AG09319 (cell line): ENCODE measurements at places on chromosomes 1 and 21.
A peak's percentile ranks its signal among the peaks of the same experiment; 100 is the strongest.

DNA sequence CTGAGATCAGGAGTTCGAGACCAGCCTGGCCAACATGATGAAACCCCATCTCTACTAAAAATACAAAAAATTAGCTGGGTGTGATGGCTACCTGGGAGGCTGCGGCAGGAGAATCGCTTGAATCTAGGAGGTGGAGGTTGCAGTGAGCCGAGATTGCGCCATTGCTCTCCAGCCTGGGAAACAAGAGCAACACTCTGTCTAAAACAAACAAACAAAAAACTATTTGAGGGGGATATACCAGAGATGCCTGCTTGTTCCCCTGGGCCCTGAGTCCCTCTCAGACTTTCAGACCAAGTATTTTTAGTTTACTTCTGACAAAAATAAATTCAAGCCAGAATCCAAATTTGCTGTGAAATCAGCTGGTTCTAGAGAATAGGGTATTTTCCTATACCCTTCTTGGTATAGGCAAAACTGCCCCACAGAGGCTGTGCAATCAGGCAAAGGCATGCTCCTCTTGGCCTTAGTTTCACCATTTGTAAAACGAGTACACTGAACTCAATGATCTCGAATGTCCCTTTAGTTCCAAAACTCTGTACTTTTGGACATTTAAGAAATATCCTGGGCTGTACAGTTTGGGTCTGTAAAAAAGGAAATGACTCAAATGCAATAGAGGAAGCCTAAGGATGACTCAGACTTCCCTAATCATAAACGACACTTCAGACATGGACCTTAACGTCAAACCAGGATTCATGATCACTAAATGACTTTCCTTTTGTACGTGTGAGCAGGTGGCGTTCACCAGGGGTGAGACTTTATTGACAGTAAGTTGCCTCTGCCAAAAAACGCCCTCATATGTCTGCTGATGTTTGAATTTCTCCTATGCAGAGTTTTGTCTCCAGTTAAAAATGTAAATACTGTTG is 16.1 kb downstream of the ENSA start:
- DNase-seq = peak; percentile 34

DNA sequence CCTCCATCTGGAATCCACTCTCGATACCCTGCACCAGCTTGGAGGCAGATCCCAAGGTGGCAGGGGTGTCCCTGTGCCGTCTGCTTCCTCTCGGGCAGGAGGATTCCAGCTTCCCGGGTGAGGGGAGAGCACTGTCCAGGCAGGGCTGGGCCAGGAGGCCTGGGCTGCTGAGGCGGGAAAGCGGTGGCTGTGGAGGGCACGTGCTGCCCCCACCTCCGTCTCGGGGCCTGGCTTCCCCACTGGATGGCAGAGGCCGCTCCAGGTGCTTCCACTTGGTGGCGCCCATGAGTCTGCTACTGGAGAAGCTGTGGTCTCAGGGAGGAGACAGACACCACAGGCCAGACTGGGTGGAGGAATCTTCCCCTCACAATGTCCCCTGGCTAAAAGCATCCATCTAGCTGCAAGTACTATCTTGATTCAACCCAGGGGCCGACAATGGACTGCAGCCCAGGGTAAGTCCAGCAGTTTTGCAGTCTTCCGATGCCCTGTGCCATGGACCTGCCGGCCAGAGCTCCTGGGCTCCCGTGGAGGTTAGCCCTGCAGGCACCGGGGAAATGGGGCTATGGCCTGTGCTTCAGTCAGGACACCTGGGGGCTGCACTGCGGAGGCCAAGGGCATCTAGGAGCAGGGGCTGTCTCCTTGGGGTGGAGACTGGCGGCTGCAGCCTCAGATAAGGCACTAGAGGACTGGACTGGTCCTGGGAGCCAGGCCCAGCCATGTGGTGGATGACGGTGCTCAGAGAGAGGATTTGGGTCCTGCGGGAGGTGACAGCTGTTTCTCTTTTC is 41.3 kb upstream of the EIF4G3 start:
- DNase-seq = no peak

DNA sequence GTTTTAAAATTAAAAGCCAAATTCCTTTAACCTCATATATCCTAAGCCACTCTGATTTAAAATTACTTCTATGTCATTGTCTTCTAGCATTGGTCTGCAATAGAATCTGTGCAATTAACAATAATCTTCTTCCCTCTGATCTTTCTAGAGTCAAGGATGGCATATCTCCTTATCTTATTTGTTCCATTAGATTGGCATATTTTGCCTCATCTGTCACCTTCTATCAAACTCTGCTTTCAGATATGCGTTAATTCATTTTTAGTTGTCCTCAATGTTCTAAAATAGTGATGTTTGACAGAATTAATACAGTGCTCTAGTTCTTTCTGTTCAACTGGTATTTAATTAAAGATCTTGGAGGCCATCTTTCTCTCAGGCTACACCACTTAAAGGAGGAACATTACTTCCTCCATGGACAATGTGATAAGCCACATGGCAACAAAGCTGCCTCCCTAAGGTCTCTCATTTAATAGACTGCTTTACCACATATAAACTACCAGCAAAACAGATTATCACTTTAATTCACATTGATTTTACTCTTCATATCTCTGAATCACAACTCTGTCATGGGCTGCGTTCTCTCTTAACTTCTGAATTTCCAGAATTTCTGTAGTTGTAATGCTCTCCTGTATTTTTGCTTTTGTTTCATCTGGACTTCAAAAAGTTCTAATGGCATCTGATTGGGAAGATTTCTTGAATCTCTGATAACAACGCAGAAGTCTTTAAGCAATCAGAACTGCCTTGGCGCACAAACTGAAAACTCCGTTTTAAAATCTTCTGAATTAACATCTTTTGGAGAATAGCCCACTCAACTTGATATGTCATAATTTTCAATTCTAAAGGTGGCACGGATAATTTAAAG is 2.8 kb downstream of the NRIP1 start:
- no peak for DNase-seq

- no peak for DNase-seq
Observed at GRCh38 chr1:1796466-1796865, 18.2 kb upstream of the NADK start.

DNA sequence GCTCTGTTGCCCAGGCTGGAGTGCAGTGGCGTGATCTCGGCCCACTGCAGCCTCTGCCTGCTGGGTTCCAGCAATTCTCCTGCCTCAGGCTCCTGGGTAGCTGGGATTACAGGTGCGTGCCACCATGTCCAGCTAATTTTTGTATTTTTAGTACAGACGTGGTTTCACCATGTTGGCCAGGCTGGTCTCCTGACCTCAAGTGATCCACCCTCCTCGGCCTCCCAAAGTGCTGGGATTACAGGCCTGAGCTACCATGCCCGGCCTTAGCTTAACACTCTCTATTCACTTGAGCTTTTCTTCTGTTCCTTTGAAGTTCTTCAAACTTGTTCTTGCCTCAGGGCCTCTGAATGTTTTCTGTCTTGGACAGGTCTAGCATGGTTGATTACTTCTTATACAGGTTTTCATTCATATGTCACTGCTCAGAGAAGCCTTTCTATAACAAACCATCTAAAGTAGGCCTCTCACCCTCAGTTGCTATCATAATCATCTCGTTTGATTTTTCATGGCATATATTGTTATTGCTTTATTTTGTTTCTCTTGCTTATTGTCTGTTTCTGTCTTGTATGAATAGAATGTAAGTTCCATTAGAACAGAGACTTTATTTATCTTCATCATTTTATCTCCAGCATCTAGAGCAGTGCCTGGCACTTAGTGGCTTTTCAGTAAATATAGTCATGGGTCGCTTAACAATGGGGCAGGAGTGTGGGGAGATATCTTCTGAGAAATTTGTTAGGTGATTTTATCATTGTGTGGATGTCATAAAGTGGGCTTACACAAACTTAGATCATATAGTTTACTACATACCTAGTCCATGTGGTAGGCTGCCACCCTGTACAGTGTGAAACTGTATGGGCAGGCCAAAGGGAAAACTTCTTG is 12.1 kb downstream of the OSBPL9 start:
- DNase-seq = no peak

- DNase-seq = no peak
Observed at GRCh38 chr1:99370476-99370875, 106.2 kb downstream of the PLPPR4 start.

DNA sequence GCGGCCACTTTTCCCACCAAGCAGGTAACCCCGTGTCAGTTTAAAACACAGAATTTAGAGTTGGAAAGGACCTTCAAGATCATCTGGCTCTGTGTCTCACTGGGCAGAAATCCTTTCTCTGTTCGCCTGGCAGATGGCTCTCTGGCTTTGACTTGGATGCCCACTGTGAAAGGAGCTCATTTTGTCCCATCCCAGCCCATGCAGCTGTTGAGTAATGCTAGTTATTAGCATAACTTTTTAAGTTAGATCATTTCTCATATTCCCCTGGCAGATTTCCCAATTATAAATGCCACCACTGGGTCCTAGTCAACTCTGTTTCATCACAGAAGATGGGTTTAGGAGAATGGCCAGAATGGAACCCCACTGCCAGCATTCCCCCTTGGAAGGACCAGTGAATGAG is 55.9 kb downstream of the SLC35F3 start:
- no peak for DNase-seq

DNA sequence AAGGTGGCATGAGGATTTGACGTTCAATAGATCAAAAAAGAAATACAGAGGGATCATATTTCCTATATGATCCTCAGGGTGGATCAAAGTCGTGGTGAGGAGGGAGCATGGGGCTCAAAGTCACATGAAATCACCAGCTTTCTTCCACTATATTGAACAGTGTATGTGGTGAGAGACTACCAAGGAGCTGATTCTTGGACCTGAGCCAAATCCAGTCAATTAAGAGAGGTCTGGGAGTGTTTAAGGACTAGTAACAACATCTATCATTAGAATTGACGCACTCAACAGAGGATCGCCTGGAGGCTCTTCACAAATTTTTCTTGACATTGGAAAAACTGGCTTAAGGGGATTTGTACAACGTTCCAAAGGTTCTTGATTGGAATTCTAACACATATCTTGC is 267.7 kb upstream of the PROX1 start:
- DNase-seq = no peak

DNA sequence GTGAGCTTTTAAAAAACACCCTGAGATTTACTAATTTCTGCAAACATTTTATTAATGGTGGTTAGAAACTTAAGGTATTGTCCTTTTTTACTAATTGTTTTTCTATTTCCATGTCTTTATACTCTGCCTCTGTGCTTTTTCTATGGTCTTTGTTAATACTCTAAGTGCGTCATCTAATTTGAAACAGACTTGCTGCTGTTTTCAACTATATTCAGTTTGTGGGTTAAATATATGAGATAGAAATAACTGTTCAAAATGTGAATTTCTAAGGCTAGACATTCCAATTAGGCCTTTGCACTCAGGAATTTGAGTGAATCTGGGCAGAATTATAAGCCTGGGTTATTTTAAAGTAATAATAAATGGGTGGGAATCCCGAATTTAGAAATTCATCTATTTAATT is 82.4 kb upstream of the COL11A1 start:
- no peak for DNase-seq

DNA sequence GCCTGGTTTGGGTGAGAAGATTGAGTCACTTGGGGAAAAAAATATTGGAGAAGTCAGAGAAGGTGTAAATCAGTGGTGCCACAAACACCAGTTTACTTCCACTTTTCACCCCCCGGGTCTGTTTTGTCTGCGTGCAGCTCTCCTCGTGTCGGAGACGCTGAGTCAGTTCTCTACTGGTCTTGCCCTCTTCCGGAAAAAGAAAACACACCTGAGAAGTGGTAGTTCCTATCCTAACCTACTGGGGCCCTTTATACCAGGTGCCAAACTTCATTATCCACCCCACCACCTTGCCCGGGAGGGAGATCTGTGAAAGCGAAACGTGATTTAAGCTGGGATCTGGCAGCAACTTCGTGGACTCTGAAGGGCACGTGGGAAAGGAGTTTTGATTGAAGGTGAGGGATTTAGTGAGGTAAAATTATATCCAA is 855 bp upstream of the IVNS1ABP start:
- no peak for DNase-seq

DNA sequence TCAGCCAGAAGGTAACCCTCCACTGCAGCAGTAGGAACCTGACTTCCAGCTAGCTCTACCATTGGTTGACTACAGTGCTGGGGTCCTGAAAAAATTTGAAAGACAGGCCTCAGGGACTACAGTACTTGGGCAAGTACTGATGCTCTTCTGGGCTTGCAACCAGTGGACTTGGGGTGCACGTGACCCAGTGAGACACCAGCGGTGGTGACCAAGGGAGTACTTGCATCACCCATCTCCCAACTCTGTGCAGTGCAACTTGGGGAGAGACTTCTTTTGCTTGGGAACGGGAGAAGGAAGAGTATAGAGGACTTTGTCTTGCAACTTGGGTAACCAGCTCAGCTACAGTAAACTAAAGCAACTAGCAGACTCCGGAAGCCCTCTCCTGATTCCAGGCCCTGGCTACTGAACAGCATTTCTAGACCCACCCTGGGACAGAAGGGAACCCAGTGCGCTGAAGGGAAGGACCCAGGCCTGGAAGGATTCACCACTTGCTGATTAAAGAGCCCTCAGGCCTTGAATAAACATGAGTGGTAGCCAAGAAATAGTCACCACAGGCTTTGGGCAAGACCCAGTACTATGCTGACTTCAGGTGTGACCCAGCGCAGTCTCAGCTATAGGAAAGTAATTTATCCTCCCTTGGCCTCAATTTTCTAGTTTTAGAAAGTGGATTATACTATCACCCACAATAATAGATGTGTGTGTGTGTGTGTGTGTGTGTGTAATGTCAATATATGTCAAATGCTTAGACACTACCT is 45.6 kb downstream of the TNNI3K start:
- DNase-seq = no peak

- no peak for DNase-seq
Observed at GRCh38 chr1:160733898-160734297, 5.1 kb upstream of the SLAMF7 start.

DNA sequence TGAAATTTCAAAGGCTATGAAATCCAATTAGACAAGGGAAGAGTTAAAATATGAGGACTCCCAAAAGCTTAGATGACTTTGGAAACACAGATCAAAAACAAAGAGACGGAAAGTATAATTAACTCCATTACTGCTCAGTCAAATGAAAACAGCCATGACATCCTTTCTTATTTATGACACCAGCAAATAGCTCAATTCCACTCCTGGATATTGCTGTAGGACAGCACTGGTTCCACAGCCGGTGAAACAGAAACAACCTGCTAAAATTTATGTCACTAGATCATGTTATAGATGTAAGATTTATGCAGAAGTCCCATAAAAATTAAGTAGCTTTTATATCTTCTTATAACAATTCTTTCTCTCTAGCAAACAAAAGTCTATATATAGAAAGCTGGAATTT is 65.6 kb upstream of the RRP15 start:
- no peak for DNase-seq

GRCh38 chr1:155177918-155178281 is 4.3 kb downstream of the TRIM46 start:
- DNase-seq = no peak

- no peak for DNase-seq
Observed at GRCh38 chr1:116312681-116313069, 60.4 kb upstream of the ATP1A1 start.
